Brain microvascular endothelial cell (primary cell): ENCODE measurements at places on chromosomes 2 and 18.

DNA sequence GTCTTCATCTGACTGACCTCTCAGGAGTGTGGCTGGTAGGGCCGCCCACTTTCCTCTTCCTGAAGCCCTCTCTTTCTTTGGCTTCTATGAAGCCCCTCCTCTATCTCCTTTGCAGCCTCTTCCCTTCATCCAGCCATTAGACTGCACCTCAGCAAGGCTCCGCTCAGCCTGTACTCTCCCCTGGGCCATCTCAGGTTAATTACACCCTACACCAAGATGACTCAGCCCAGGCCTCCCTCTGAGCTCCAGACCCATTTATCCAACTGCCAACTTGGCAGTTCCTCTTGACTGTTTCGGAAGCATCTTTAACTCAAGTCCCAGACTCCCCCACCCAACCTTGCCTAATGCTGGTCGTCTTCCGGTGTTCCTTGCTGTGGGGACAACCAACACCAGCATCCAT lies 5.8 kb upstream of the WNT6 start:
- DNase-seq = no peak

- no peak for DNase-seq
Observed at GRCh38 chr2:120745420-120746111, 9.9 kb downstream of the GLI2 start.

- DNase-seq = no peak
Observed at GRCh38 chr2:220871909-220872308, 700.2 kb downstream of the EPHA4 start.

DNA sequence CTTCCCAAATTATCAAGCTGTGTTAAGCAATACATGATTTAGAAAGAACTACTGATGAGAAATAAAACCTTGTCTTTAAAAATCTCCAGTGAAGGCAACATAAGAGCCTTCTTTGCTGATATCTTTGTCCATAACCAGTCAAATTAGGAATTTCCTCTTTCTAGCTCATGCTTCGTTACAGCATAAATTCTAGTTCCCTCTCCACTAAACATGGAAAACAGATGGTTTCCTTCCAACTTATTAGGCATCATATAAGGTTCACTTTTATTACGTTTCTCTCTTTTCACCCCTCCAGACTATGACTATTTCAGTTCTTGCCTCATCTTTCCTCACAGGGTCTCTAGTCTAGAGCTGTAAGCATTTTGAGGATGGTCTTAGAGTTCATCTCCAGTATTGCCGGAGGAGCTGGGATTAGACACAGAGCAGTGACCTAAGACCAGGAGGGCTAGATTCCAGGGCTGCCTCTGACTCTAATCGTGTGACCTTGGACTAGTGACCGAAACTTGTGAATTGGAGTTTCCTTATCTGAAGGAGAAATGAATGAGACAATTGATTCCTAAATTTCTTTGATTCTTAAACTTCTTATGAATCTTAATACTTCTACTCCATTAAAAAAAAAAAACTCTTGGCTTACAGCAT lies 195.5 kb upstream of the APCDD1 start:
- DNase-seq = no peak

GRCh38 chr2:115807276-115807675 lies 1364.8 kb downstream of the DPP10 start:
- DNase-seq = no peak

DNA sequence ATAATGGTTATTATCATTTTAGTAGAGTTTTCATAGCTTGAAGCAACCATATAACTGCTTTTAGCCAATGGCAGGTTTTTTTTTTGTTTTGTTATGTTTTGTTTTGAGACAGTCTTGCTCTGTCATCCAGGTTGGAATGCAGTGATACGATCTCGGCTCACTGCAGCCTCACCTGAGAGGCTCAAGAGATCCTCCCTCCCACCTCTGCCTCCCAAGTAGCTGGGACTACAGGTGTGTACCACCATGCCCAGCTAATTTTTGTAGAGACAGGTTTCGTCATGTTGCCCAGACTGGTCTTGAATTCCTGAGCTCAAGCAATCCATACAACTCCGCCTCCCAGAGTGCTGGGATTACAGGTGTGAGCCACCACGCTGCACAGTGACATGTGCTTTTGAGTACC lies 117.5 kb upstream of the GAREM1 start:
- DNase-seq = no peak

GRCh38 chr18:70368903-70369302 lies 80.1 kb downstream of the SOCS6 start:
- no peak for DNase-seq

GRCh38 chr18:58977223-58977622 lies 112.5 kb downstream of the ZNF532 start:
- no peak for DNase-seq

- DNase-seq = peak; percentile 73
Observed at GRCh38 chr2:231795525-231796327, 9.5 kb downstream of the COPS7B start.

DNA sequence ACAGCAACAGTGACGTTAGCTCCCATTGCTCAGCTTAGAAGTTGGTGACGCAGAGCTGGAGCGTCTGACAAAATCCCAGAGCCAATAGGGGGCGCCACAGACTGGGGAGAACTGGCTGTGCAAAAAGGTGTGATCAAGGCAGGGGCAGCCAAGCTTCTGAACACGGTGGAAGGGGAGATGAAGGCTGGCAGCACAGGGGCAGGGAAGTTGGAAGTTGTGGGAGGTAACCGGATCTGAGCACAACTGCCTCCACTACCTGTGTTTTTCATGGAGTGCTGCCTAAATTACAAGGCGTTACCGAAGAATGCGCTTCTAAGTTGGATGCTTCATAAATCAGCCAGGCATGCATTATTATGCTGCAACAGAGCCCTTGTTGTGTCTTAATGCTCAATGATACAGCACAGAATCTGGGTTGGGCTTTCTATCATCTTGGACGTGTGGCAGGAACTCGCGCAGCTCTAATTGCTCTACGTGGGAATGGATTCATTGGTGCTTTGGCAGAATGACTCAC lies 370.0 kb downstream of the SLC4A3 start:
- peak; percentile 39 for DNase-seq

- peak; percentile 88 for DNase-seq
Observed at GRCh38 chr2:121722479-121722878, 14.2 kb downstream of the NIFK start.

GRCh38 chr2:164735309-164735919 lies 106.2 kb downstream of the COBLL1 start:
- DNase-seq = no peak

DNA sequence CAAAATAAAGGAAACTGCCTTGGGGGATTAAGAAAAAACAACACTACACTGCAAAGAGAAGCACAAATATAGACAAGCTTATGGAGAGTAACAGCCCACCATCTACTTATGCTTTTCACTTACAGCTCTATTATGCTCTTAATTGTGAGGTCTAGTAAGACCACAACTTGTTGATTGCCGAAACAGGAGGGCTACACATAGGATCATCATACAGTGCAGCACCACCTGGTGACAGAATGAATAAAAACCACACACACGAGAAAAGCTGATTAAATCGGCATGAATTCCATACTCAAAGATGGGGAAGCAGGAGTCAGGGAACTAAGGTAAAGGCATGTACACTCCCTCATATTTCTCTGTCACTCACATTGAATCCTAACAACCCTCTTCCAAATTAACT lies 259.2 kb downstream of the IKZF2 start:
- peak; percentile 40 for DNase-seq

- DNase-seq = no peak
Observed at GRCh38 chr2:237035781-237036475, 49.8 kb upstream of the COPS8 start.

DNA sequence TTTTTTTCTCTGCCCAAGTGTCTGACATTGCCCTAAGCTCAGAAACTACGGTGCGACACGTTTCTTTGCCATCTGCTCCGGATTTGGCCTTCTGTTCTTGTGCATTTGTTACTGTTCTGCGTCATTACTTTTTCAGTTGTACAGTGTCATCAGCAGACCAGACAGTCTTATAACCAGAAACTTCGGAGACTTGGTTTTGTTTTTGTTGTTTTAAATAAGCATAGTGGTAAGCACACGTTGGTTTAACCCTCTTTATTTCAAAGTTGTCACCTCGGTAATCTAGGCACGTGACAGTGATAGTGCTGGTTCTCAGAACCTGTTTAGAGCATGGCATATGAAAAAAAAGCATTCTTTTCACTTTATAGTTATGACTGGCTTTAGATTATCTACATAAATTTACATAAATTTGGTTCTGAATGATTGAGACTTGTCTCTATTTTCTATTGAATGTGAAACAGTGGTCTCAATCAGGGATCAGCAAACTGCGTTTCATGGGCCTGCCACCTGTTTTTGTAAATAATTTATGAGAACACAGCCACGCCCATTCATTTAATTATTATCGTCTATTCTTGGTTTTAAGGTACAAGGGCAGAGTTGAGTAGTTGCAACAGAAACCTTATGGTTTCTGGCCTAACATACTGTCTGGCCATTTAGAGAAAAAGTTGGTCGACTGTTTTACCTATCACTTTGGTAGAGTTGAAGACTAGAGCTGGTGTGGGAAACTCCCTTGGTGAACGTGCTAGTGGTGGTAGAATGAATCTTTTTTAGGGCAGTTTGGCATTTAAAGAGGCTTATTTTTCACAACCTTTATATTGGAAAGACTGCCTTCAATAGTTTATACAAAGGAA lies 106.5 kb downstream of the ZNF532 start:
- DNase-seq = no peak

- DNase-seq = no peak
Observed at GRCh38 chr18:66211749-66212148, 392.1 kb downstream of the CDH19 start.

- no peak for DNase-seq
Observed at GRCh38 chr2:9984217-9984739, 32.8 kb downstream of the GRHL1 start.
